ENCODE measurements at places on chromosomes 7 and 10. TPM values are rescaled to one million over a fixed set of nuclear protein-coding genes. Genes with fewer than 3 reads are reported as not detected.
A peak's percentile ranks its signal among the peaks of the same experiment; 100 is the strongest.

DNA sequence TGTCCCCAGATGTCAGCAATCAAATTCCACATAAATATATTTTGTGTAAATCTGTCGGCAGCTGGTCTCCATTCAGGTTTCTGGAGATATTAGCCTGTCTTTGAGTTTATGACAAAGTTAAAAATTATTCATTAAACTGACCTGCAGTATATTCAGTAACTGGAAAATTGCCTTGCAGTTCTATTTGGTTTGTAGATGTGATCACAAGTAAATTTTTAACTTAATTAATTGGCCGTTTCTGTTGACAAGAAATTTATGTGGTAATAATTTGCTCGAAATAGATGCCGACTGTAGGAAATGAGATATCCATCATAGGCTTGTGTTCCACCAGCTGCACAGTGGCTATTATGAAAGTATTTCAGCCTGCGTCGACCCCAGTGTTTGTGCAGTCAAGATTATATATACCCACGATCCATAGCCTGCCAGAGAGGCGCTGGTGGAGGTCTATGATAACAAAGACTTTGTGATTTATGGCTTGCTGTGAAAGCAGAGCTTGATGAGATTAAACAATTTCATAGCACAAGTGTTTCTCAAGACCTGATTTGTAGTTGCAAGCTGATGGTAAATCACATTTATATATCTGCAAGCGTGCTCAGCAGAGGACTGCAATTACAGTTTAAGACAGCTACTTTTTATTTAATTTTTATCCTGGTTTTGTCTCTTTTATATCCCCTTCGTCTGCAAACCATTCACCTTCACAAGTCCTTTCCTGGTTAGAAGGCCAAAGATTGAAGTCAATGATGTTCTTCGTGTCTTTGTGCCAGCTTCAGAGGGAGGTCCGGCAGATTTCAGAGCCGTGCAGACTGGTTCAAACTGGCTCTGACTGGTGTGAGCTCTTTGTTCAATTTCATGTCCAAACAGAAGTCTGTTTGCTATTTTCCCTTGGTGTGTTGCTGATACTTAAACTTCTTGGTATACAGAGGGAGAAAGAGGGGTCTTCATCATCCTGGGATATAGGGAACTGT, 850.9 kb downstream of the LRMDA start:
- DNase-seq, result no peak

GRCh38 chr10:128884033-128884425, 583.0 kb upstream of the MGMT start:
- no peak for DNase-seq

- no peak for DNase-seq
Measured at GRCh38 chr7:153523320-153524015, 528.7 kb upstream of the DPP6 start.

GRCh38 chr10:112390125-112390703, 16.3 kb downstream of the ACSL5 start:
- DNase-seq, result no peak

- DNase-seq, result no peak
Measured at GRCh38 chr10:101031796-101032636, 982 bp downstream of the SFXN3 start.

- no peak for DNase-seq
Measured at GRCh38 chr7:122273117-122273516, 31.4 kb downstream of the FEZF1 start.

DNA sequence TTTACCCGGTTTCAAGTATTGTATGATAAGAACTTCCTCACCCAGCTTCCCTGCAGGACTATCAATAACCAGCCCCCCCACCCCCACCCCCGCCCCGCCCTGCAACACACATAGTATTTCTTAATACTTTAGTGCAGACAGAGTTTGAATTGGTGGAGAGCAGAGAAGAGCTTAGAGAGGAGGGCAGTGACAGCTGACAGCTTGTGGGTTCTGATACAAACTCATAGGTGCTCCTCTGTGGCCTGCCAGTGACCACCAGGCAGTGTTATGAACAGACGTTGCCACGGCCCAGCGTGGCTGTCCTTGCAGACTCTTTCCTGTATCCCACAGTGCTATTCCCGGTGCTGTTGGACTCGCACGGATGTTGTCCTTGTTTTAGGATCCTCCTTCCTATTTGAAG, 186.9 kb upstream of the ADO start:
- DNase-seq, result no peak

GRCh38 chr7:44176486-44176885, 12.8 kb downstream of the GCK start:
- no peak for DNase-seq

- DNase-seq, result no peak
Measured at GRCh38 chr7:43560742-43561330, 22.1 kb upstream of the STK17A start.

DNA sequence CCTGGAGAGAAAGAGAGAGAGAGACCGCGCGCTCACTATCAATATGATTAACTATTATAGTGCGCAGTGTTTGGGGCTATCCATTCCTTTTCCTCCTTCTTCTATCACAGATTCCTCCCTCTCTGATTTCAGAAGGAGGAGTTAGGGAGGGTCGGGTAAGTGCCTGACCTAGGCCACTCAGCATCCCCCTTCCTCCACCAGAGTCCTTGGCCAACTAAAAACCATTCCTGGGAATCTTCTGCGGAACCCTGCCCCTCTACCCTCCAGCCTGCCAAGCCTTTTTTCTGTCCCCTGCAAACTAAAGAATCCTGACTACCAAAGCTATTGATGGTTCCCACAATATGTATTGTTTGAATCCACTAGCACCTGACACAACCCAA, 256.2 kb upstream of the NFE2L3 start:
- no peak for DNase-seq

DNA sequence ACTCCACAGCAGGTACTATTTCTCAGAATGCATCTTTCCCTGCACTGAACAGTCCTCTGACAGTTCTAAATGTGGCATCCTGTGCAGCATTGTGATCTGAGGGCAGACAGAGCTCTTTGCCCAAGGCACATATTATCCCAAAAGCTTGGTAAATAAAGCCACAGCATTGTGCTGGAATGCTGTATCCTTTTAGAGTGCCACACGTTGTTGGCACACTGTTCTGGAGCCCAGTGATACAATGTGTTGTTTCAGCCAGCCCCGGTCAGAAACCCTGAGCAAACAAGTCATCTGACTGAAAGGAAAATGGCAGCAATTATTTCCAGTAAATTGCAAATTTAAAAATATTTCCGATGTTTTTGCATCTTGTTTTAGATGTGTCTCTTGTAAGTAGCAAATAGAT, 45.4 kb downstream of the NAMPT start:
- no peak for DNase-seq

GRCh38 chr10:132044803-132045202, 20.9 kb upstream of the JAKMIP3 start:
- DNase-seq, result no peak

DNA sequence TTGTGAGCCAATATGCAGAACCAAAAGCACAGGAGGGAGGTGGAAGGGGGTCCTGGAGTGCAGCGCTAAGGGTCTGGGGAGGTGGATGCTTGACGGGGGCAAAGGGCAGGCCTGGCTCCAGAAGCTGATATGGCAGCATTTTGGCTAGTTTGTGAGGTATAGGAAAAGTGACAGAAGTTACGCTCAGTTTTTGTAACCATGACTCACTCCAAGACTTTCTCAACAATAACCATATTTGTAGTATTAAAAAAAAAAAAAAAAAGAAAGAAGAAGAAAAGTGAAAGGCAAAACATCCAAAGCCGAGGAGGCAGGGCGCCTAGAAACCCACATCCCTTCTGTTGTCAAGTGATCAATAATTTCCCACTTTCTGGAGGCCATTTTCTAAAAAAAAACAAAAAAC, 92.3 kb downstream of the RNF216 start:
- no peak for DNase-seq

DNA sequence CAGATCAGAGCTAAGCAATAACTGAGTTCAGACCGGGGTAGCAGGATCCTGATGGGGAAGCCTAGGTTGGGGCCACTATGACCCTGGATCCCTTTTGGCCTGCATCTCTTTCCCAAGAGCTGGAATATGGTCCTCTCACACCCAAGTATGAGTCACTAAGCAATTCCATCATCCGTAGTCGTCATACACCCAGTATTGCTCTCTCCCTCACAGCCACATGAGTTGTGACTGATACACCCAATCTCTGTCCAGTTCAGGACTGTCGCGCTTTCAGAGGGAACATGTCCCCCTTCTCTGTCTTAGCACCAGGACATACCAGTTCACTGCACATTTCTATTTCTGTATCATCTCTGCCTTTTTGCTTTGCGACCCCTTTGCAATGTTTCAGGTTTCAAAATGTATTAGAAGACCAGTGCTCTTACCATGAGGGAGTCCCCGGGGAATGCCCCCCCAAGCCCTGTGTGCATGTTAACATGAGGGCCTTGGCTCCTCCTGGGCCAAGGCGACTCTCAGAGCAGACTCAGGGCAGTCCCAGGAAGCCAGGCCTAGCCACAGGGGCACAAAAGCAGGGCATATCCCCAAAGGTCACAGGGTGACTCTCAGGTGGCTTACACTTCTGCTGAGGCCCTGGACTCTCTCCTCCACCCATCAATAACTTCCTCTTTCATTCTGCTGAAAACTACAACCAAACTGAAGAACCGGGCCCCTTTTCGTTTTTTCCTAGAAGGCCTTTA, 75.3 kb upstream of the SAMD8 start:
- peak; percentile 14 for DNase-seq

GRCh38 chr10:37109000-37109399, 16.4 kb upstream of the ANKRD30A start:
- DNase-seq, result no peak

DNA sequence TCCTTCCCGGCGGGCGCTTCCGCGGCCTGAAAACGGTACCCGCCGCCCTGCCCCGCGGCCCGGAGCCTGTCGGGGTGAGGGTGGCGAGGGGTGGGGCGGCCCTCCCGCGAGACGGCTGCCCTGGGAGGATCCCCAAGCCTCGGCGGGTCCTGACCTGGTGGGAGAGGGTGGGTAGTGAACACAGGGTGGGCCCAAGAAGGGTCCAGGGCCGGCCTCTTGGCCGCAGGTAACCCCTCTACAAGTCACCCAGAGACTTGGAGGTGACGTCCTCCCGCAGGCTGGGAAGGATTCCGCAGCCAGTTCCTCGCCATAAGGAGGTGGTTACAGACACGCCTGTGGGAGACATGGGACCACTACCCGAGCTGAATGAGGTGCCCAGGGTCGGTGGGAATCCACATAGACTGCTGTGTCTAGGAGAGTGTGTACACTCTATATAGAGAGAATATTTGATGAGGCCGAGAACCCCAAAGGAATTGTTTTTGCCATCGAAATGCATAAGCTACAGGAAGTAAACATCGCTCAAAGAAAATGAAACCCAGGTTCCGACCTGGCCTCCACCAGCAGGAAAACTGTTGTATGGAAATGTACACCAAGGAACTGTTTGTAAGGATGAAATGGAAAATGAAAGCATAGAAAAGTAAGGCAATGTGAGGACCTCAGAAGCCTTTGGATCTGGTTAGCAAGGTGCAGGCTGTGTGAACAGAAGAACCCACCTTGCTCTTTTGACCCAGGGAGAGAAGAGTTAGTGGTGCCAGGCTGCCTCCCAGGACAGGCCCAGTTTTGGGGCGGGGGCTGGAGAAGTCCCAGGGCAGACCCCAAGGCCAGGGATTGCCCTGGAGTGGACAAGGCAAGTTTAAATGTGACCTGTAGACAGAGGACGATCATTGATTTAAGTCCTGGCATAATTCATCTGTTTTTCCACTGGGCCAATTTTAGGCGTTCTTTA, 659 bp downstream of the OPTN start:
- DNase-seq, result peak; percentile 42

DNA sequence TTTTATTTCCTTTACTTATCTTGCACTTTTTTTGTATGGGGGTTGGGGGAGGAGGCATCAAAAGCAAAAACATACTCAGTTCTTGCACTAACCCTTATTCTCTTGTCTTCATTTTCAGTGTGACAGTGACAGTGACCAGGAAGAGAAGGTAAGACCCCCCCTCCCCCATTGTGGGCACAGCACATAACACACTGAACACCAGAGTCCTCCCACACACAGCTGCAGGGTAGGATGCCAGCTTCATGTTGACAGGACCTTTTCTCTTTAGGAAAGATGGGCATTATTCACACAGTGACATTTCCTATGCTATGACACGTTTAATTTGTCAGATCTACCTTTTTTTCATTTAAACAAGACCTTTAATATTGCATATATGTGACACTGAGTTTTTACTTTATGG, 696.3 kb upstream of the GALNT17 start:
- DNase-seq, result no peak

DNA sequence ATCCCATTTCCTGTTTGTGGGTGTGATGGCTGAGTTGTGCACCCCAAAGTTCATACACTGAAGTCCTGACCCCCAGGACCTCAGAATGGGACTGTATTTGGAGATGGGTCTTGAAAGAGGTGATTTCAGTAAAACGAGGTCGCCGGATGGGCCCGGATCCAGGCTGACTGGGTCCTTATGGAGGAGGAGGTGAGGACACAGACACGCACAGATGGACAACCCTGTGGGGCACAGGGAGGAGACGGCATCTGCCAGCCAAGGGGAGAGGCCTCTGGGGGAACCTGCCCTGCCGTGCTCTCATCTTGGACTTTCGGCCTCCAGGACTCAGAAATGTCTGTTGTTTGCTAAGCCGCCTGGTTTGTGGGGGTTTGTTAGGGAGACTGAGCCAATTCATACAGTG, 61.1 kb downstream of the PTPRN2 start:
- no peak for DNase-seq

DNA sequence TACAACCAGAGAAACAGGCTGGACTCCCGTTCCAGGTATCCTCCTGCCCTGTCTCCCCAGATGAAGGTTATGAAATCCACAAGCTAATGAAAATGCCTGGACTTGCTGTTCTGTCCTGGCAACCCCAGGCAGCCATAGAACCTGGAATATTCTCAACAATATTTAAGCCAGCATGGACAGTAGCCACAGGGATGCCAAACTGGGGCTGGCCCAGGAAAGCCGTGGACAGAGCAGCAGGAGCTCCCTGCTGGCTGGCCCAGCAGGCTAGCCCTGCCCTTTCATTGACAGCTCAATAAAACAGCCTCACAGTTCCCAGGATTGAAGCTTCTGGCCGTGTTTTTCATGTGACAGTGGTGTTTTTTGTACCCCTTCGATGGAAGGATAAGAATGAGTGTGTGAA, 230.6 kb downstream of the BMPER start:
- no peak for DNase-seq

DNA sequence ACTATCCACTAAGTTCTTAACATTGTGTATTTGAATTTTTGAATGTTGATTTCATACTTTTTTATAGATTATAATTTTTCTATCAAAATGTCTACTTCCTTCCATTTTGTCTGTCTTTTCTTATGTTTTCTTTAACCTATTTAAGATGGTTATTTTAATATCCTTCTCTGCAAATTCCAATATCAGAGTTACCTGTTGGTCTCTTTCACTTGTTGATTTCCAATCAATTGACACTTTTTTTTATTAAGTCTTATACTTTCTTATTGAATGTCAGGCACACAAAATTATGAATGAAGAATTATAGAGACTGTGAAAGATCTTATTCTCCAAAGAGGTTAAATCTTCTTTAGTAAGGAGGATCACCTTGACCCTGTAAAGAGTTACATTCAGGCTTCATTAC, 448.3 kb upstream of the NRG3 start:
- no peak for DNase-seq

GRCh38 chr10:27815261-27815660, 69.6 kb upstream of the MKX start:
- no peak for DNase-seq

Gene NEURL1
- 0.50 TPM for total RNA-seq

Gene LRRD1
- under 0.01 TPM for total RNA-seq

Gene CDHR1
- 27.4 TPM for total RNA-seq

Gene PTF1A
- not detected for total RNA-seq

Gene SPDYE11
- 0.17 TPM for total RNA-seq

Gene PIK3AP1
- 0.50 TPM for total RNA-seq

Gene CPVL
- total RNA-seq, result not detected

Gene BICC1
- 15.2 TPM for total RNA-seq

Gene CXCL12
- 0.50 TPM for total RNA-seq

Gene PNLIPRP2
- not detected for total RNA-seq

Gene OLAH
- total RNA-seq, result 1.4 TPM

Gene CDHR3
- 3.2 TPM for total RNA-seq
